Stimulated activated CD4-positive, alpha-beta T cell treated with anti-CD3 and anti-CD28 coated beads, Interleukin-4, amount 100 ng/mL, for 4 hours (primary cell): ENCODE measurements at places on chromosomes 16 and 17.

DNA sequence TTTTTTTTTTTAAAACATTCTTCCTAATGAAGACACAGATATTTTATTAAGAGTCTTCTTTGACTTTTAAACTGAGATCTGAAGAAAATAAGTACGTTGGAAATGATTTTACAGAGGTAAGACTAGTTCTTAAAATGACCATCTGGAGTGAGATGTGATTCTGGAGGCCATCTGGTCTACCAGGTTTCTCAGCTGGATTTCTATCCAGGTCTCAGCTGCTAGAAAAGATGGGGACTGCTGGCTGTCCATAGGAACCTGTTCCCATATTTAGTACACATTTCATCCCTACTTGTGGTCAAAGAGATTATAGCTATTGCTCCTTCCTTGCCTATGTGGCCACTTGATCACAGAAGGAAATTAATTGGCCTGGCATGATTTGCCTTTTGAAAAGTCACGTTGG is 12.2 kb downstream of the PMFBP1 start:
- no peak for DNase-seq

DNA sequence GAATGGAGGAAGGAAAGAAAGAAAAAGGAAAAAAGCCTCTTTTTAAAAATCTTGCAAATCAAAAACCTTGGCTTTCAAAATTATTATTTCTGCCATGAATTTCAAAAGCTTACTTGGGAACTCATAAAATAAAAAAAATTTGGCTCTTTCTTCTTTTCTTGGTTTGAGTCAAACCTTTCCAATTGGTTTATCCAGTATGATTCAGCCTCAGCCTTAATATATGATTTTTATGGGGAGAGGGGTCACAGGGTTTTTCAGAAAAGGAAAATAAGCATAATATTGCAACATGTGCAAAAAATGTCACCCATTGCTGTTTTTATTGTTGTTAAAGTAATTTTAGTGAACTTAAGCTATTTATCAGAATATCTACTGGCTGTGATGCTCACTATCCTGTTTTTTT is 31.2 kb upstream of the HAPSTR1 start:
- no peak for DNase-seq

GRCh38 chr17:52026075-52026474 is 132.4 kb downstream of the CA10 start:
- no peak for DNase-seq

DNA sequence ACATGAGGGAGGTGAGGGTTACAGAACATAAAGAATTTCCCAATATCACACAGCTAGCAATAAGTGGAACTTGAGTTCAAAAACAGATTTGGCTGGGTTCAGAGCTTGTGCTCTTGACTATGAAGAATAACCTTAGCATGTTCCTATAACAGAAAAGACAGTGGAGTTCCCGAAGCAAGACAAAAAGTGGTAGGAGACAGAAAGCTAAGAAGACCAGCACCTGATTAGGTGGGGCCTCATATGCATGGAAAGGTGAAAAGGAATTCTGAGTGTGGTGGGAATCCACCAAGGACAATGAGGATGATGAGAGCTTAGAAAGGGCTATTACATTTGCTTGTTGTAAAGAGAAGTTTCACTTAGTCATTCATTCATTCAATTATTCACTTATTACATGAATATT is 26.6 kb upstream of the CDYL2 start:
- DNase-seq, result no peak

- DNase-seq, result no peak
Measured at GRCh38 chr16:66487580-66488275, 60.6 kb downstream of the BEAN1 start.
